ENCODE measurements at places on chromosomes 16 and 17.

DNA sequence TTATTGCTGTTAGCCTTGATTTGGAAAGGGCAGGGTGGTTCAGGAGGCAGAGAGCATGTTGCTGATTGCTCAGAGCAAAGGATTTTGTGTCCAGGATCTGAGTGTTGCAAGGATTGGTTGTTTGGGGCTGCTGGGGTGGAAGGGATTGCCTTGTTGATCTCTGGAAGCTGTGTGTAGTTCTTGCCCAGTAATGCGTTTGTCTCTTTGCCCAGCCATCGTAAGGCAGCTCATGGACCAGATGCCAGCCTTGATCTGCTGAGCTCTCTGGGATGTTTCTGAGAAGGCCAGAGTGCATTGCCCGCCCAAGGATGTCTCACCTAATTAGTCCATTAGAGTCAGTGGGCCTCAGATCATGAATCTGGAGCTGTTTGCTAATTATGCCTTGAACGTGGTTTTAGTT, 33.6 kb downstream of the NKD1 start:
- DNase-seq: no peak

DNA sequence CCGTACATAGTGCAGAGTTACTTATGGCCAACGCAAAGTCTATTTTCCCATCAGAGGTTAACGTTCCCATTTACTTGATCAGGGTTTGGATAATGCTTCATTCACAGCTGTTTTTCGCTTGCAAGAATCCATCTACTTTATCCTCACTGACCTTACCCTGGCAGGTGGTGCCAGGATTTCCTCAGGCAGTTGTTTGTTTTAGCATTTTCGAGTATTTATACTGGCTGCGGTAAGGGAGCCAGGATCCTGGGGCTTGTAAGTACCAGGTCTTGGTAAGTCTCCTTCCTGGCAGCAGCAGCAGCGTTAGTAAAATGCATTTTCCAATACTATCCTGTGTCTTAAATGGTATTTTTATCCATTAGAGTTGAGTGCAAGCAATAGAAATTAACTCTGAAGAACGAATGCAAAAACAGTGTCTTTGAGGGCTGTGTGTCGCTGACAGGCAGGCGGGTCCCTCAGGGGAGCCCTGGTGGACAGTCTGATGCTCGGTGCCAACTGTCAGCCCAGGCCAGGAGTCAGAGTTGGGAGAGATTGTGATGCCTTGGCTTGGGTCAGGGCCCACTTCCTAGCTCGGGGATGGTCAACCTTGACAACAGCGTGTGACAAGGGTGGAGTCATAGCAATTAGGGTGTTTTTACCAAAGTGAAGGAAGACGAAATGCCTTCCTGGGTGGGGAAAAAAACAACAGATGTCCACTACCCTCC, 92.4 kb upstream of the HSBP1 start:
- DNase-seq: no peak

GRCh38 chr17:19915245-19915978, 47.7 kb upstream of the ULK2 start:
- no peak for DNase-seq

DNA sequence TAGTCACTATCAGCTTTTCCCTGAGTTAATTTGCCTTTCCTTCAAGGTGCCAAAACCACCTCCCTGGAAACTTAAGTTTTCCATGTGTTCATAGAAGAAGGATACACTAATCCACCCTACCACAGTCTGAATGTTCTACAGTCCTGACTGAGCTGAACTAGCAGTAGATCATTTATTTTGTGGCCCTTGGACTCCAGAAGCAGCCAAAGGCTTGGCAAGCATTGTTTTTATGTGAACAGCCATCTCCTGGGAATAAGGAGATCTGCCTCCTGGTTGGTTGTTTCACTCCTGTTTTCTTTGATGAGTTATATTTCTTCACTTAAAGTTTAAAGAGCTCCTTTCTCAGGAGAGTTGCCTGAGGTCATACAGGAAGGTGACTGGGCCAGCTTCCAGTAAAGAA, 634.6 kb upstream of the SOX9 start:
- no peak for DNase-seq
